ENCODE measurements at places on chromosomes 6 and 20.

- no peak for DNase-seq
Measured at GRCh38 chr20:8602389-8603116, 466.3 kb upstream of the PLCB4 start.

DNA sequence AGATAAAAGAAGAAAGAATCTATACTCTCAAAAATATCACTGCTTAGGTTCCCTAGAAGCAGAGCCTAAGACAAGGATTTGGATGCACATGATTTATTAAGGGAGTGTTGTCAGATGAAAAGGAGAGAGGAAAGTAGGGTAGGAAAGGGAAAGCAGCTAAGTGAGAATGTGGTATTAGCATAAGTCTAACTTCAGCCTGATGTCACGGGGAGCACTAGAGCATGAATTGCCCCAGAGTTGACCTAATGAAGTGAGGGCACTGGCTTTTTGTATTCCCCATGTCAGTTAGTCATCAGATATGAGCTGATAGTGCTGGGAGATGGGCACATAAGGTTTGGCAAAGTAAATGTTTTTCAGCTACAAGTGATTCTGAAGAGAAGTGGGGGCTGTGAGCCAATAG lies 129.0 kb upstream of the THEMIS start:
- no peak for DNase-seq

DNA sequence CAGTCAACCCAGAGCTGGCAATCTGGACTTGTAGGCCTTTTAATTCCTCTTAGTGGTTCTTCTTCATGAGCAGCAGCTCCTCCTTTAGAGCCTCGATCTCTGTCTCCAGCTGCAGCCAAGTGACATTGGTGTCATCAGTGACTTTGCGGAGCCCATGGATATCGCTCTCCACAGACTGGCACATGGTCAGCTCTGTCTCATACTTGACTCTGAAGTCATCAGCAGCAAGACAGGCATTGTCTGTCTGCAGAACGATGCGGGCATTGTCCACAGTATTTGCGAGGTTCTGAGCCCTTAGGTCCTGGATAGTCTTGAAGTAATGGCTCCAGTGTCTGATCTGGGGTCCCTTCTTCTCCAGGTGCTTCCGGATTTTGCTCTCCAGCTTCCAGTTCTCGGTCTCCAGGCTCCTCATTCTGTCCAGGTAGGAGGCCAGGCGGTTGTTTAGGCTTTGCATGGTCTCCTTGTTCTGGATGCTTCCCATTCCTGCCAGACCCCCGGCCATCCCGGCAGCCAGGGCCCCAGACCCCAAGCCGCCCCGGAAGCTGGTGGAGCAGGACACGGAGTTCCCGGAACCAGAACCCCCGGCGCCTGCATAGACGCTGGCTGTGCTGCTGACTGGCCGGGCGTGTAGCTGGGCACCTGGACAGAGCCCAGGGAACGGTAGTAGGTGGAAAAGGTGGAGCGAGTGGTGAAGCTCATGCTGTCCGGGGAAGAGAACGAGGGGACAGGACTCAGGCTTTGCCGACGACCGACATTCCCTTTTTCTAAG lies 15.1 kb downstream of the RFPL4B start:
- DNase-seq: no peak

DNA sequence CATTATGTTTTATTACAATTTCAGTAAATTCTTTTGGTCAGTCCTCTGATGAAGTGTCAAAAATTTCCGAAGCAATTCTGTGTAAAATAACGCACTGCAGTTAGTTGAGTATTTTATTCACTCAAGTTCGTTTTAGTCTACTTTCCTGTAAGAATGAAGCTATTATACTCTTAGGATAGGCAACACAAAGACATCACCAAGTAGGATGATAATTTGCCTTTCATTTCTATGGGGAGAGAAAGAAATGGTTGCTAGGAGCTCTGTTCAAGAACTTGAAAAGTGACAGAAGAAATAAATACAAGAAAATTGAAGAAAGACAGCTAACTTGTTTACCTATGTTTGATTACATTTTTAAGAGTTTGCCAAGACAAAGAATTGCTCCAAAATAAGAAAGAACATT lies 290.4 kb downstream of the EYS start:
- DNase-seq: no peak

DNA sequence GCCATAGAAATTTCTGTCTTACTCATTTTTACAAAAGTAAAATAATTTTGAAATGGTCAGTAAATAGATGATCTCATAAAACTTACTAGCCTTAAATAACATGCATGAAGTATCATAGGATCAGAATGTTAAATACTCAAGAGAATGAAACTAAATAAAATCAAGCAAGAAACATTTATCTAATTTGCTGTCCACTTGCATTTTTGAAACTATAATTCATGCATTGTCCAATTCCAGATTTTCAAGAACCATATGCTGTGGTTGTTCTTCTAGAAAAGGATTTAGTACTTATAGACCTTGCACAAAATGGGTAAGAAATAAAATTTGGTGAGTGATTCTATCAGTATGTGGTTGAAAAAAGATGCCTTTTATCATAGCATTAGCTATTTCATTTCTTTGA lies 107.0 kb downstream of the STXBP5 start:
- DNase-seq: no peak

- DNase-seq: no peak
Measured at GRCh38 chr20:42982218-42982617, 207.5 kb downstream of the PTPRT start.

DNA sequence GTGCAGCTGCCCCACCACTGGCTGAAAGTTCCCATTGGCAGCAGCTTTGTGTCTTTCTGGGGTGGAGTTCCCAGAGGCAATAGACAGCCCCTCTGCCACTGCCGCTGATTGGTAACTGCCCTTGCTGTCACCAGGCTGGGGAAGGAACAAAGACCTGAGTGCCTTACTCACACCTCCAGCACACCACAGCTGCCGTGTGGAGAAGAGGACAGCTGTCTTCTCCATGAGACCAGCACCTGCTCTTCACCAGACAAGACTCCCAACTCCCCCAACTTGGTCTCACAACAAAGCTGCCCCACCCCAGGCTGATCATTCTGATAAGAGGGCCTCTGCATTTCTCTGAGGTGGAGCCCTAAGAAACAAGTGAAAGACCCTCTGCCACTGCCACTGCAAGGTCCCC lies 39.7 kb upstream of the PTCHD4 start:
- DNase-seq: no peak

- no peak for DNase-seq
Measured at GRCh38 chr20:12750221-12750620, 258.6 kb upstream of the SPTLC3 start.

- no peak for DNase-seq
Measured at GRCh38 chr6:111603685-111604084, 2.0 kb downstream of the TRAF3IP2 start.

GRCh38 chr6:81762132-81762531 lies 9.7 kb upstream of the TENT5A start:
- DNase-seq: no peak

DNA sequence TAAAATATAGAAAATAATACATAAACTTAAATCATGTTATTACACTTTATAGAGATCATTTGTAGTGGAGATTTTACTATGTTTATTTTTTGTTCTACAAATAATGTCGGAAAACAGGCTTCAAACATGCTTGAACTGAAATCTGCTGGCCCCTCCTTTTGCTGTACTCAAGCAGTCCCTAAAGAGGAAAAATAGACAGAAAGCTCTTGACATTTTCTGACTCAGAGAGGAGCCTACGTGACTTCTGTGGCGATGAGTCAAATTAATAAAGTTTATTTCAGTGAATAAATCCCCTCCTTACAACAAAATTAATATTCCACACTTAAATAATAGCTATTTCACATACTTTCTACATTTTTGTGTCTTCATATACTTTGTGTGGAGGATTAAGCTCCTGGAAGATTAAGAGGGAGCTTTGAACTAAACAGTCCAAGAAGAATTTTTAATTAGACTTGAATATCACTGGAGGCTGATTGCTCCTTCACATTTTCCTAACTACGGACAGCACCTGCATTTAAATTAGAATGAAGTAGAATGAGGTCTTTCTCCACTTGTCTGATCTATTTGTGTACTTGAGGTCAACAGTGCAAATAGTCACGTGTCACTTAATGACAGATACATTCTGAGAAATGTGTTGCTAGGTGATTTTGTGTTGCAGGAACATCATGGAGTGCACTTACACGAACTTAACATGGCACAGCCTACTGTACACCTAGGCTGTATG lies 1.7 kb upstream of the TREM1 start:
- peak; percentile 15 for DNase-seq

- DNase-seq: no peak
Measured at GRCh38 chr6:7761051-7761450, 35.2 kb downstream of the BMP6 start.

- peak; percentile 57 for DNase-seq
Measured at GRCh38 chr6:106612671-106613416, 16.5 kb downstream of the RTN4IP1 start.

- DNase-seq: no peak
Measured at GRCh38 chr6:167685654-167686053, 141.1 kb upstream of the AFDN start.

GRCh38 chr6:29763491-29764289 lies 40.5 kb downstream of the HLA-F start:
- peak; percentile 77 for DNase-seq

GRCh38 chr20:63087872-63088680 lies 81.3 kb upstream of the BHLHE23 start:
- DNase-seq: no peak

GRCh38 chr6:154494592-154495311 lies 15.7 kb downstream of the CNKSR3 start:
- no peak for DNase-seq

GRCh38 chr20:58407201-58407873 lies 18.3 kb downstream of the VAPB start:
- no peak for DNase-seq

GRCh38 chr6:107820338-107821261 lies 3.5 kb downstream of the SCML4 start:
- DNase-seq: peak; percentile 35

- DNase-seq: no peak
Measured at GRCh38 chr6:149913540-149914240, 9.2 kb downstream of the RAET1G start.

GRCh38 chr6:158684311-158684710 lies 34.5 kb downstream of the SYTL3 start:
- no peak for DNase-seq

GRCh38 chr6:113411011-113411410 lies 446.1 kb upstream of the MARCKS start:
- DNase-seq: no peak

DNA sequence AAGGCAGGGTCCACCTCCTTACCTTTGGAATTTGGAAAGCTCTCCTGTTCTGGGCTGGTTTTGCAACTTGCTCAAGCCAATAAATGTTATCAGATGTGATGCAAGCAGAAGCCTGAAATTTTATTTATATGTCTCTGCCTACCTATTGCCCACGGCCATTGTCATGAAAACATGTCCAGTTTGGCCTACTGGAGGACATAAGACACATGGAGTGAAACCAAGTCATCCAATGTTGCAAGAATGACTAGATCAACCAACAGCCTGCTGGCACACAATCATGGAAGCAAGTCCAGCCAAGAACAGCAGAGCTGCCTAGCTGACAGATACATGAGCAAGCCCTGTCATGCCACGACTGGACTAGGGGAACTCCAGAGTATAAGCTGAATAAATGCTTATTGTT lies 56.7 kb upstream of the IRAK1BP1 start:
- no peak for DNase-seq

- DNase-seq: no peak
Measured at GRCh38 chr6:21918666-21919065, 325.1 kb downstream of the SOX4 start.

DNA sequence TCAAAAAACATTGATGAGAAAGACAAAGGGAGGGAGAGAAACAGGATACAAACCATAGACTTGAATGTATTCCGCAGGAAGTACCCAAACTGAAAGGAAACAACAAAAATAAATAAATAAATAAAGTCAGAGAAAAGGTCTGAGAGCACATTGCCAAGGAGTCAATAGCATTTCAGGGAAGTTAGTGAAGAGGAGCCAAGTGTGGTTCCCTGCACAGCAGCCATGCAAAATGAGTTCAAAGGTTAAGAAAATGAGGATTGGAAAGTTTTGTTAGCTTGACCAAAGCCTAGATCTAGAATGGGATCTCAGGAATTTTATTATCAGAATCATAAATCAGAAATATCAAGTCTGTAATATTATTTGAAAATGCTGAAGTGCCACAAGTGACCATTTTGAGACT lies 700.0 kb downstream of the MAFB start:
- DNase-seq: no peak

- DNase-seq: peak; percentile 76
Measured at GRCh38 chr20:64077094-64077493, 2.2 kb downstream of the RGS19 start.

DNA sequence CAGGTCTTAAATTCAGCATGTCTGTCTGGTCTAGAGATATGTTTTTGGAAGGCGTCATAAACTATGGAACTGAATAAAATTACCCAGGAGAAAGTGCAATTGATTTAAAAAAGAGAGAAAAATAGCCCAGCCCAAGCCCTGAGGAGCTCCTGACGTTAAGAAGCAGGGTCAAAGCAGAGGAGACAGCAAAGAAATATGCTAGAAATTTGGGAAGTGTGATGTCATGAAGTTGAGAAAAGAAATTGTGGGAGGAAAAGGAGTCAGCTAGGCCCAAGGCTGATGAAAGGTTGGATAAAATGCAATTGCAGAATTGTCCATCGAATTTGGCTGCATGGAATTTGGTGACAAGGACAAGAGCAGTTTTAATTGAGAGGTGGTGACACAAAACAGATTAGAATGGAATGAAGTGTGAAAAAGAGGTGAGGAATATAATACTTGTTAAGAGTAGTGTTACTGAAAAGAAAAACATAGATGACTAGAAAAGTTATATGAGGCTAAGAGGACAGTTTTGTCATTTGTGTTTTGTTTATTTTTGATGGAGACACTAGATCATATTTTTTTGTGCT lies 381.6 kb downstream of the LAMA2 start:
- DNase-seq: no peak

GRCh38 chr6:15332446-15332845 lies 86.6 kb downstream of the JARID2 start:
- DNase-seq: no peak

GRCh38 chr6:2770171-2770570 lies 5.0 kb downstream of the WRNIP1 start:
- no peak for DNase-seq

- no peak for DNase-seq
Measured at GRCh38 chr6:17390276-17390675, 3.1 kb upstream of the CAP2 start.

DNA sequence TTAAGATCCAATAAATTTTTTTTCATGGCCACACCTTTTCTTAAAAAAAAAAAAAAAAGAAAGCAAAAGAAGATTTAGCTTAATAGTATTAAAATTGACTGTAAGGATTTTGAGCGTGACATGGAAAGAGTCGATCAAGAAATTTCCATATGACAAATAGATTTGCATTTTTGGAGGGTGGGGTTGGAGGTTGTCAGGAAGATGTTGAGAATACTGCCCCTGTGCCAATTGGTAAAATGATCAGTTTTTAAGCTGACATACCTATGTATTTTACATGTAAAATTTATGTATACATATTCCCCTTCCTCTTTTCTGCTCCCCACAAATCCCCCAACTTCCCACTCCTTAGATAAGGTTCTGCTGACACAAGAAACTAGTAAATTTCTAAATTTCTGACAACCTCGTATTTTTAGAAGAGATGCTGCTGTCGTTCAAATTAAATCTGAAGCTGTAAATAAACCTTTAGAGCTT lies 520.9 kb downstream of the CD83 start:
- DNase-seq: no peak

GRCh38 chr6:157406661-157407060 lies 25.7 kb downstream of the ZDHHC14 start:
- DNase-seq: no peak
